ENCODE measurements at places on chromosomes 6 and 20.

GRCh38 chr20:44394452-44394701 is 38.9 kb downstream of the HNF4A start:
- DNase-seq = no peak

DNA sequence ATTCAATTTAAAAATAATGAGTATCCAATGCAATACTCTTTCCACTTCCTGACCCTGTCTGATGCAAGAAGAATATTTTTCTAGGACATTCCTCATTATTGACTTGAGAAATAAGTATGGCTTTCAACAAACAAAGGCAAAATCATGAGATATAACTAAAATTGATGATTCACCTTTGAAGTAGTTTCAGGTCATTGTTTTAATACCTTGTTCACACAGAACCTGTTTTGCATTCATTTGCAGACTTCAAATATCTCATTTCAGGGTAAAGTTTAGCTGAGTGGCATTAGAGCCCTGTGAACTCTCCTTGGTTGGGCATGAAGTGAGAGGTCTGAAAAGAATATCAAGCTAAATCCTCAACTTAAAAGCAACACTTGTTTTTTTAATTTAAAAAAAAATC is 309.2 kb downstream of the NRN1 start:
- DNase-seq = no peak

- no peak for DNase-seq
Measured at GRCh38 chr20:13199279-13199678, 21.8 kb upstream of the ISM1 start.

DNA sequence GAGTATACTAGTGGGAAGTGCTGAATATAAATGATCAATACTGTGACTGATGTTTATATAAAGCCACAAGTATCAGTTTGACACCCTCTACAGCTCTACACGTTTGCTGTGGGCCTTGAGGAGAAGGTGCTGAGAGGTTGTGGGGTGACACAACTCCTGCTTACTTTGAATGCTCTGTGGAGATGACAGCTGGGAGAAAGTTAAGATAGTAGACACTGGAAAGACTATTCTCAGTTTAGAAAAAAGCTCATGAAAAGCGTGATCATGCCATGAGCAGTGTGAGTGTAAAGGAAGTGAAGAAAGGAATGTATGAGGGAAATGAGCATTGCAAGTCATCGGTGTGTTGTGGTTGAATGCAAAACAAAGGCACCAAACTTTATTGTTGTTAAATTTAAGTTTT is 215.8 kb downstream of the UTRN start:
- no peak for DNase-seq

DNA sequence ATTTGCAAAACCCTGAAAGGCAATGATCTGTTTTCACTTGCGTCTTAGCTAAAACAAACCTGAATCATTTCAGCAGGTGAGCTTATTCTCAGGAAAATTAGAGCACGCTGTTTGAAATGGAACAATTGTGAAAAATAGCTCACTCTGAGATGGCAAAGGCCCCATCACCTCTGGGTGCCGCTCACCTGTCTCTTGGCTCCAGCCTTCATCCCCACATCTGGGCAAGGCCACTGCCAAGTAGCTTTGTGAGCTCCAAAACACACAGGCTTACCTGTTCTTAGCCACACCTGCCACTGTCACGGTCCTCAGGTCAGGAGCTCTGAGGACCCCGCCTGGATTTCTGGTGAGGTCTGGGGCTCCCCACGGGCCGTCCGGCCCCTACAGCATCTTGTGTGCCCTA is 66.7 kb downstream of the SMOC2 start:
- DNase-seq = no peak

GRCh38 chr20:10472871-10473270 is 37.8 kb downstream of the SLX4IP start:
- no peak for DNase-seq

GRCh38 chr6:105501826-105502344 is 99.0 kb upstream of the PREP start:
- DNase-seq = no peak

- DNase-seq = no peak
Measured at GRCh38 chr6:48184648-48185047, 73.7 kb upstream of the PTCHD4 start.

- DNase-seq = no peak
Measured at GRCh38 chr6:143136647-143137046, 76.0 kb downstream of the AIG1 start.

DNA sequence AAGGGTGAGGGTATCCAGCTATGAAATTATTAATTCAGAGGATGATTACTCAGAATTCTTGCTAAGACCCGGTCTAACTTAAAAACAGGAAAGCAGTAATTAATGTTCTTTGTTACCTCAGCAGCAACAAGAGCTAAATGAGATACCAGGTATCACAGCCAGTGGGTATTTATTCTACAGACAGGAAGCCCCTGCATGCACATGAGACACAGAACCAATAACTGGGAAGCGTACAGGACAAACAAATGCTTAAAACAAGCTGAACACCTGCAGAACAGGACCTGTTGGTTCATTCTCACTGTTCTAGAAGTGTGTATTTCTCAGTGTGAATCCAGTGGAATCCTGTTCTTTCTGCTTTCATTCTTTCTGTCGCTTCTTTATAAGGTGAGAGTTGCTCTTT is 30.9 kb downstream of the SCML4 start:
- no peak for DNase-seq

- no peak for DNase-seq
Measured at GRCh38 chr6:163527291-163527690, 112.8 kb downstream of the QKI start.

DNA sequence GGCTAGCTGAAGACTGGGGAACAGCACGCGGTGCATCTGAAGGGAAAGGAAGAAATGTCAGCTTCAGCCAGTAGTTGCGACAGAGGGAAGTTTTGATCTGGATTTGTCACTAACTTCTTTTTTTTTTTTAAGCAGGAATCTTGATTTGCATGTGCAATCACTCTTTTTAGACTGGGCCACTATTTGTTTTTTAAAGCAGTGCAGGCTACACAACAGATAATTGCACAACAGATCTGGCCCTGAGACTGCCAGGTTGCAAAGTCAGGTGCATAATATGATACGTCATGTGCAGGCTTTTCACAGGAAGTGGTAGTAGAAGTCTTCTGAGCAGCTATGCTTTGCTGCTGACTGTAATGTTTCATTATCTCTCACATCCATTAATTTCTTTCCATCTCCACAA is 13.5 kb downstream of the PFDN4 start:
- no peak for DNase-seq

- DNase-seq = peak; percentile 50
Measured at GRCh38 chr6:22737331-22737730, 168.0 kb downstream of the HDGFL1 start.

DNA sequence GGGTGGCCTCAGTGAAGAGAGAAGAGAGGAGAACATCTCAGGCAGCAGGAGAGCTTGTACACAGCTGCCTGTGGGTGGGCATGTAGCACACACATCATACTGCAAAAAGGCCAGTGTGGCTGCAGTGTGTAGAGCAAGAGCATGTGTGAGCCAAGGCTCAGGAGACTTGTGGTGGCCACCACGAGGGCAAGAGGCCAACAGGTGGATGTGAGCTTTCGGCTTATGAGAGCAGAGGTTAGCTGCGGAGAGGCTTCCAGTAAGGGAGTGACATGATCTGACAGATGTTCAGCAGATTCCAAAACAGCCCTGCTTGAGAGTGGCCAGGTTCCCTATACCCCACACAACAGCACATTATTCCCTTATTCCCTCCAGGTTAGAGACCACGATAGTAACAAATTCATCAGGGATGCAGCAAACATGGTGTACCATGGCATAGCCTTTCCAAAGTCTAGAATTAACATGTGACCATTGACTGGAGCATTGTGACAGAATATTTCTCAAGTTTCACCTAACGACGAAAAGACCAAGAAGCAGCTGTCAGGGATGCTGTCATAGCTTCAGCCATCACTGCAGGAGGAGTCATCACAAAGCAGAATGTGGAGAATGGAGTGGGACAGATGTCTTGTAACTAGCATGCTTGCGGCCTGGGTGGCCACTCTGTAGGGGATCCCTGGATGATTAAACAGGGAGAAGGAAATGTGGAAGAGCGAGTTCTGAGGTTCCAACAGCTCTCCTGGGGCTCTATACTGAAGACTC is 23.1 kb downstream of the HM13 start:
- DNase-seq = no peak

GRCh38 chr6:13674533-13675190 is 37.0 kb downstream of the RANBP9 start:
- DNase-seq = no peak

GRCh38 chr6:124149646-124150045 is 346.0 kb downstream of the NKAIN2 start:
- no peak for DNase-seq

DNA sequence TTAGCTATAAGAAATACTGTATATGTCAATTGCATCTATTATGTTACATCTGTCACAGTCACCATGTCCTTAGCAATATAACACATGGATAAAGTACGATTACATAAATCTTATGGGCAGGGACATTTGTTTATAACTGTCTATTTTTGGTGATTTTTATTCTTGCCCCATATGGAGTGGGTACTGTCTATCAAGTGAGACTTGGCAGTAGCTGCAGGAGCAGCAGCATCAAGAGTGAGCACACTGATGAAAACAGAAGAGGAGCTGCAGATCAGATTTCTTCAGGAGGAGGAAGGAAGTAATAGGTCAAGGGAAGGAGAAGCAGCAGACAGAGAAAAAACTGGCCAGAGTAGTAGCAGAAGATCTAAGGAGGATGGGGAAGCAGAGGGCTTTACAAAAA is 516.7 kb downstream of the C6orf118 start:
- DNase-seq = no peak

GRCh38 chr20:59004763-59005522 is 2.1 kb downstream of the CTSZ start:
- peak; percentile 79 for DNase-seq

DNA sequence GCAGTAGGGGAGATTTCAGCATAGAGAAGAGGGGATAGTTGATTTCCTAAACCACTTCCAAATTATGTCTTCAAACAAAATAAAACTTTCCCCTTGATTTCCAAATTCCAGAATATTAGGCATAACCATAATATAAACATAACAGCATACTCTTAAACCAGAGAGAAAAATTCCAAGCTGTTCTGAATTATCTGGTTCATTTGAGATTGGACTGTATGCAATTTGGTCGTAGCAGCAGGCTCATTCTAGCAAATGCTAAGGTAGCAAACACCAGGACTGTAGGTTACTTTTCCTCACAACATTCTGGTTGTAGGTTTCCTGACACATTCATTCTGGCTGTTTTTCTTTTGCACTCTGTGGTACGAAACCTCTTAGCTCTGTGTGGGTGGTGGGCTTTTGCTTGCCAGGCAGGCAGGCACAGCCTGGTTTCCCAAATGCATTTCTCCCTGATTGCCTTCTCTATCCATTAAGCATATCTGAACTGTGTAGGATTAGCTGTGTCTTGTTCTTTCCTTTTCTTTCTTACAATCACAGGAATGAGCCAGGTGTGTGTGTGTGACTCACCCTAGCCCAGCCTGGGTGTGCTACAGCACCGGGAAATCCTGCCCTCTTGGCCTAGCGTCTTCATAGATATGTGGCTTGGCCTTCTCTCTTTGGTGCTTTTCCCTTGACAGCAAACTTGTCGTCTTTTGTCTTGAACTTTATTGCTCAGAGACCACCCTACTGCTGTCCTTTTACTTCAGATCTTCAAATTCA is 77.1 kb downstream of the JARID2 start:
- DNase-seq = no peak

DNA sequence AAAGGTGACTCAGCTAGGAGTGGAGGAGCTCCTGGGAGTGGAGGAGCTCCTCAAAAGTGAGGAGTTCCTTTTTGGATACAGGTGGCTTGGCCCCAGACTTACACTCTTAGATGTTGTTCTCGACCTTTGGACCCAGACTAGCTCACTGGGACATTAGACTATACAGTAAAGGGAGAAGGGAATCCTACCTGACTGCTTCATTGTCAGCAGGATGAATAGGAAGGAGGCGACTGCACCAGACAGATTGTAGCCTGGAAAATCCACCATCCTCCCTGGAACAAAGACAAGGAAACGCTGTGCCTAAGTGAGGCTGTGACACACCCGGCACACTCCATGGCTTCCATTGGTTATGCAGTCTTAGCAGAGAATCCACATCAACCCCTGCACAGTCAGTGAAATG is at the start of gene BTNL2:
Gene BTNL2 (minus strand): TSS at position 325 of the 400 bp plus-strand sequence. CDS start 58 bp downstream, at position 267.
- DNase-seq = no peak

GRCh38 chr6:1235825-1236224 is 76.1 kb upstream of the FOXQ1 start:
- no peak for DNase-seq

DNA sequence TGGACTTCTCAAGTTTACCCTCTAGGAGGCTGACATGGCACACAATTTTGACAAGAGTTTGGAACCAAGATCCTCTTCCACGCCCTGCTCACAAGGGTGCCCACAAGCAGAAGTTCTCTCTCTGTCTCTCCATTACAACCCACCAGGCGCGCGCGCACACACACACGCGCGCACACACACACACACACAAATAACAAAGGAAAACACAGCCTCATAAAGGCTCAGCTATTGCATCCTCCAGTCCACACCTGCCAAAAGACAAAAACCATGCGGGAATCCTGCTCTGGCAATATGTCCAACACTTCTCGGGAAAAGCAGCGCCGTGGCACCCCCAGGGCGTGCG is 870 bp downstream of the PAK5 start:
- no peak for DNase-seq

- no peak for DNase-seq
Measured at GRCh38 chr20:20732641-20733040, 20.2 kb upstream of the RALGAPA2 start.

GRCh38 chr6:147127587-147127986 is 76.6 kb upstream of the STXBP5 start:
- DNase-seq = no peak

DNA sequence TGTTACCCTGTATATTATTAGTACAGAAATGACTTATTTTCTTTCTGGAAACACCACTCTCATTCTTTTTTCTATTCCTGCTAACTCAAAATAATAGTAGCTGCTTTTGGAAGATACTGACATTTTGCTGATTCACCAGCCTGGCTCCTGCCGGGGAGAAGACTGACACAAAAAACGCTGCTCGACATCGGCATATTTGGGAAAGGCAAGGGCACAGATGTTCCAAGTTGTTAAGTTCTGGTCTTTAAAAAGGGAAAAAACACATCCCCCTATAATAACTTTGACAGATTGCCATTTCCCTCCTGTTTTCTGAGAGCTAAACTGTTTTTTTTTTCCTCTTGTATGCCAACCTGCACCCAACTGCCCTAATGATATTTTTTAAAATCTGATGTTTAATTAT is 55.4 kb downstream of the CTNNBL1 start:
- no peak for DNase-seq

- DNase-seq = peak; percentile 68
Measured at GRCh38 chr20:53826597-53827291, 233.1 kb upstream of the ZNF217 start.

- DNase-seq = no peak
Measured at GRCh38 chr6:149940672-149940982, 1.2 kb upstream of the ULBP2 start.

Measured in aorta (tissue), 5 donors.